NCI-H2081 (cell line): ENCODE measurements at places on chromosomes 7 and 10.
A peak's percentile ranks its signal among the peaks of the same experiment; 100 is the strongest.

- no peak for DNase-seq
These were observed 155.9 kb downstream of the FGFR2 start for GRCh38 chr10:121442086-121442935.

- DNase-seq, result no peak
These were observed 638 bp downstream of the METTL27 start for GRCh38 chr7:73841689-73842066.

DNA sequence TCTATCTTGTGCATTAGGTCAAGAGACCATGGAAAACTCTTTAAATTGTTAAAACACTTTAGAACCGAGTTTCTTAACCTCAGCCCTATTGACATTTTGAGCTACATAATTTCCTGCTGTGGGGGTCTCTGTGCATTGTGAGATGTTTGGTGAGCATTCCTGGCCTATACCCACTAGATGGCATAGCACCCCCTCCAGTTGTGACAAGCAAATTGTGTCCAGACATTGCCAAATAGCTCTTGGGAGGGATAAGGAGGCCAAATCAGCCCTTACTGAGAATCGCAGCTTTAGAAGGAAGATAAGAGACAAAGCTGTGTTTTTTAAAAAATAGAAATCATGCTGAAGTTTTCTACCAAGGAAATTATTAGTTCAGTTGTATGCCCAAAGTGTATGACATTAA is 1158.5 kb upstream of the C7orf33 start:
- peak; percentile 61 for DNase-seq

GRCh38 chr7:104225451-104225850 is 17.6 kb upstream of the ORC5 start:
- no peak for DNase-seq

- DNase-seq, result no peak
These were observed 241.5 kb upstream of the PTER start for GRCh38 chr10:16195178-16195769.

GRCh38 chr10:77253147-77253545 is 384.5 kb downstream of the KCNMA1 start:
- no peak for DNase-seq

DNA sequence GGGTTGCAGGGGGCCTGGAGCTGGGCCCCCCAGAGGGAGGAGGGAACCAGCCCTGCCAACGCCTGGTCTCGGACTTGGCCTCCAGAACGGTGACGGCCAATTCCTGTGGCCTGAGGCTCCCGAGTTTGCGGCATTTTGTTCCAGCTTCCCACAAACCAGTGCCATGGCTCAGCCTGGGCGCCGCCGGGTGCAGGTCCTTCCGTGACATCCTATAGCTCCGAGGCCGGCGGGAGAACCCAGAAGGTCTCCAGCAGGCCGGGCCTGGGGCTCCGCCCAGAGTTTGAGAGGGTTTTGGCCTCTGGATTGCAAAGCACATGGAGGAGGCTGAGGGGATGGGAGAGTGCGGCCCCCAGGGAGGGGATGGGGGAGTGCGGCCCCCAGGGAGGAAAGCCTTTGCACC is 92.6 kb downstream of the UNCX start:
- DNase-seq, result no peak

GRCh38 chr7:92763636-92764423 is 72.5 kb downstream of the CDK6 start:
- DNase-seq, result peak; percentile 11

DNA sequence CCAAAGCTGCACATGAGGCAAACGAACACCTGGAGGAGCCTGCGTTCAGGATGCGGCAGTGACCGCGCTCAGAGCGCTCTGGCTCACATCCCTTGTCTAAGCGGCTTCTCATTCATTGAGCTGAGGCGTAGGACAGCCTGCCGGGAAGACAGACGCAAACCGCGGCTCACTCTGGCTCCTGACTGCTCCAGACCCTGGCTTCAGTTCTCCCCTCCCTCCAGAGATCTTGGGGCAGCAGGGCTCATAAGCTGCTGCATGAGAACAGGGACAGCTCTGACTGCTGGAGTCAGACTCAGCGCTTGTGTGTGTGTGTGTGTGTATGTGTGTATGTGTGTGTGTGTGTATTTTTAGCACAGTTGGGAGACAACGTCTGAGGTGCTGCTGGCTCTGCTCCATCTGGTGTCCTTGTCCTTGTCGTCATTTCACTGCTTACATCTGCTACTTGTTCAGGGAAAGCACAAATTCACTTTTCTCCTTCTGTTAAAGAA is 15.8 kb upstream of the LYZL2 start:
- no peak for DNase-seq

GRCh38 chr10:63208986-63209385 is 75.9 kb downstream of the NRBF2 start:
- DNase-seq, result no peak

DNA sequence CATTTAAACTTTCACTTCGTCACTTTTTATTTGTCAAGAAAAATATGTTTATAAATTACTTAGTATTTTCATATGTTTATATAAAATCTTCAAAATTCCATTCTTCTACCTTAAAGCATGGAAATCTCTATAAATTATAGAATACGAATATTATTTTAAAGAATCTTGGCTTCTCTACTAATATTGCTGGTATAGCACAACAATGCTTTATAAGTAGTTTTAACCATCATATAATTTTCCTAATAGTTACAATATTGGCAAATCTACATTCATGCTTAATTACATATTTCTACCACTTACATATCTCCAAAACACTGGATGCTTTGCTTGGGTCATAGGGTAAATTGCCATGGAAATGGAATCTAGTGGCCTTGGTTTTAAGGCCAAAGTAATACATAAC is 21.1 kb upstream of the ARMC3 start:
- no peak for DNase-seq

DNA sequence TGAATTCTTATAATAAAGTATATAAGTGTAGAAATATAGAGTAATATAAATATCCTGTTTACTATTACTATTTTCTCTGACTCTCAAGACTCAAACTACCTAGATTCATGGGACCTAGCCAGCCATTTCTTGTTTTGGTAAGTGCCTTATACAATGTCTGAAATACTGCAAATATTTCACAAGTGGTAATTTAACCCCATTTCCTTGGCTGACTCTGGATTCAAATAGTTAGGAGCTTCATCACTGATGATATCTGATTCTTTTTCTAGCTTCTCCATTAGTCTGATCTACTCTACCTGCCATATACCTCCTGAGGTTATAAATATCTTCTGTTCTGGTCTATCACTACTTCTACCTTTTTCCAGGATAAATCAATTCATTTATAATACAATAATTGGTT is 6.4 kb upstream of the RALA start:
- no peak for DNase-seq

GRCh38 chr10:26557641-26558014 is 119.5 kb downstream of the APBB1IP start:
- no peak for DNase-seq

GRCh38 chr10:112952282-112953173 is 2.5 kb downstream of the TCF7L2 start:
- no peak for DNase-seq

DNA sequence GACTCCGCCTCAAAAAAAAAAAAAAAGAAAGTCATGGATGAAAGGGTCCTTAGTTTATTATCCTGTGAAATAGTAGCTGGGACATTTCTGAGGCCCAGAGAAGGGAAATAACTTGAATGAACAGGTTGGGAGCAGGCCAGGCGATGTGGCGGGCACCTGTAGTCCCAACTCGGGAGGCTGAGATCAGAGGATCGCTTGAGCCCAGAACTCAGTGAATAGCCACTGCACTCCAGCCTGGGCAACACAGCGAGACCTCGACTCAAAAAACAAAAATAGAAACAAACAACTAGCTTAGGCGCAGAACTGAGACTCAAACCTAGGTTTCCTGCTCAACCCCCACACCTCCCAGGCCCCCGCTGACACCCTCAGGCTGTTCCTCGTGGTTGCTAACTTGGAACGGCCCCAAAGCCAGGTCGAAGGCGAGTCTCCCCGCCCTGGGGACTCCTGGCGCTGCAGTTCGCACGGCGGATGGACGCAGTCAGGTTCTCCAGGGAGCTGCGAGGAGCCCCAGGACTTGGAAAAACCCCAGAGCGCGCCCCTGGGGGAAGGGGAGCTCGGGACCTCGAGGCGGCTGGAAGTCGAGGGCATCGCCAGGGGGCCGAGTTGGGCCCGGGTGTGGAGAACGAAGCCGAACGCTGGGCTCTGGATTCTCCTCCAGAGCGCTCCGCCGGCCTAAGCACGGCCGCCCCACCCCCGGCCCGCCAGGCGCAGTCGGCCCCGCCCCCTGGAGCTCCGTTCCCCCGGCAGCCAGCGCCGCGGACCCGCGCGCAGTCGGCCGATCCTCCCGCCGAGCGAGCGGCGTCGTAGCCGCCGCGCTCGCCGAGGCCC is at the start of gene STOX1:
STOX1 (plus strand) TSS at position 768 of the 828 bp plus-strand sequence. CDS start 93 bp downstream, outside the sequence.
- DNase-seq, result peak; percentile 52

DNA sequence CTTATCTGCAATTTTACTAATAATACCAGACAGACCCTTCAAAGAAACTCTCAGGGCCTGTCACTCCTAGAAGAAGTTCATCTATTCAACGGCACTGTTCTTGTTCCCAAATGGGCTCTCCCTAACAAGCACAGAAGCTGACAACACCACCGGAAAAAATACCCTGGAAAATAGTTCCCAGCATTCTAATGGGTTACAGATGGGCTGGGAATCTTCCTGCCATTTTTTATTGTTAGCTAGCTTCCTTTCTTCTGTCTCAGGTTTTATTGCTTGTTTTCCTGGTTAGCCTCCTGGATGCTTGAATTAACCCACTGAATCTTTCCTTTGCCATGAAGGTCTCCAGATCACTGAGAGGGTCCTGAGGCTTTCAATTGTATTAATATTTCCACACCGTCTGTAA is 689.8 kb upstream of the NRP1 start:
- DNase-seq, result no peak

DNA sequence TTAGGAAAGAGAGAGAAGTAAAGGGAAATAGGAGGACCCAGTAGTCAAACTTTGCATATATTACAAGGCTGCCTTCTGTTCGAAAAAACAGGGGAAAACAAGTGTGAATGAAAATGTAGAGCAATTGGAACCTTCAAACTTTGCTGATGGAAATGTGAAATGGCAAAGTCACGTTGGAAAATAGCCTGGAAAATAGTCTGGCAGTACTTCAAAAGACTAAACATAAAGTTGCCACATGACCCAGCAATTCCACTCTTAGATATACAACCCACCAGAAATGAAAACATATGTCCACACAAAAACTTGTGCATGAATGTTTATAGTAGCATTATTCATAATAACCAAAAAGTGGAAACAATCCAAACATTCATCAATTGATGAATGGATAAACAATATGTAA is 78.6 kb upstream of the IFRD1 start:
- no peak for DNase-seq

GRCh38 chr10:98331885-98332284 is 63.9 kb upstream of the LOXL4 start:
- DNase-seq, result no peak

DNA sequence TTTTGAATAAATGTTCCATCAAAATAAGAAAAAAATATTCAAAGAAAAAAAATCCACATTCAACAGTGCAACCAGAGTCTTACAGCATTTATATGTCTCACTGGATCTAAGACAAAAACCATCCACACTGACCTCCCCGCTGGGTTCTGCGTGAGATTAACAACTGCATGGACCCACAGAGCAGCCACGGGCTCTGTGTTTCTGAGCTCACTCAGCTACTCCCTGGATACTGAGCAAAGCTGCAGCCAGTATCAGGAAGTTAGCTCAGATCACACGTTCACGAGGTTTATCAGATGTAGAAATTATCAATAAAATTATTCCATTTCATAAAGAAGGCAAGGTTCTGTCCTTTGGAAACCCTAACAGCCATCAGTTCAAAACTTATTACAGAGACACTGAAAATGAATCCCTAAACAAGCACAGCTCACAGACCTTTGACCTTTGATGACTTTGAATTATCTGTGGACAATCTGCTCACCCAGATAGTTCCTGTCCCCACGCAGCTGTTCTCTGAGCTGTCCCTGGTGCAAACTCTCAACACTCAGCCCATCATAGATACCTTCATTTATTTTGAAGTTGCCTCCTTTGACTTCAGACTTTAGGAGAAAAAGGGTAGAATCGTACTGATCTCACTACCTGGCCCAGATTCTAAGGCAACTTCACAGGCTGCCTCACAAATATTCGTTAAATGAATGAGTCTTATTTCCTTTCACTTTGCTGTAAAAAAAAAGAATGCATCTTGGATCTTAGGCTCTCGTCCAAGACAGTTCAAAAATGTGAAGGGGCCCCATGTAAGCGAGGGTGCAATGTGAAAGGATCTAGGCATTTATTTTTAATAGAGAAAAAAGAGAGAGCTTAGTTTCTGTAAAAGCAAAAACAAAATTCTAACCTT is 67.7 kb upstream of the SVIL start:
- DNase-seq, result no peak

DNA sequence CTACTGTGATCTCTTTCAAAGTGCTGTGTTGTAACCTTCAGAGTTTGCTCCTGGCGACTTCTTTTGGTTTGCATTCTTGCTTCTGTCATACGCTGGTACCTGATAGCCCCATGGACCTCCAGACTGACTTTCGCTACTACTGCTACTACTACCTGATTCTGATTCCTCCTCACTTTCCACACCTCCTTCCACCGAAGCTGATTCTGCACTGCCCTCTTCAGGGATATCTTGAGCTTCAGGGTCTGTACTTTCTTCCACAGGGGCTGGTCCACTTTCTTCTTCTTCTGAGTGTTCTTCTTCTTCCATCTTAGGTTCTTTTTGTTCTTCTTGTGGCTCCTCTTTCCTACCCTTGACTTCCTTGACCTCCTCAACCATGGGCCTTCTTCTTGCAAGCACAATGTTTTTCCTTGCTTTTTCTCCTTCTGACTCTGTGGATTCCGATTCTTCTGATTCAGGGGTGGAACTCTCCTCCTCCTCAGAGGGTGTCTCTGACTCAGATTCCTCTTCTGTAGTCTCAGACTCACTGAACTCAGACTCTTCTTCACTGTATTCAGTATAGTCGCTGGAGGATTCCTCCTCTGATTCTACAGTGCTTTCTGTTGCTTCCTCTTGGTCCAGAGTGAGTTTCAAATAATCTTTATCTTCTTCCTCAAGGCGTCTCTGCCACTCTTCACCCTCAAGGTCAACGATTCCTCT is 992.2 kb downstream of the PCDH15 start:
- no peak for DNase-seq

DNA sequence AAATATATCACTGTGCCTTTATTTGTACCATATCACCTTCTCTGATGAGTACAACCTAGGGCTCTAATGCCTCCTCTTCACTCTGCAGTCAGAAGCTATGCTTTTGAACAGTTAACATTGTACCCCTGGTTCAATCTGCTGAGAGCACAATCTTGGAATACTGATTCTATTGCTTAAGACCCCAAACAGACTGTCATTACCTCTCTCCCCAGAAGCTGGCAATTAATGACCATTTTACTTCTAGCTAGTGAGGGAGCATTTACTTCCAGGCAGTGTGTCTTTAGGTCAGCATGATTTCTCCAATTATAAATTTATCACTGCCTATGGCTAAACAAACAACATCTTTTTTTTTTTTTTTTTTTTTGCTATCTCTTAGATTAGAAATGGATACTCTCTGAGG is 36.0 kb upstream of the SPOCK2 start:
- no peak for DNase-seq

GRCh38 chr7:157228864-157229422 is 90.2 kb downstream of the UBE3C start:
- DNase-seq, result peak; percentile 39

DNA sequence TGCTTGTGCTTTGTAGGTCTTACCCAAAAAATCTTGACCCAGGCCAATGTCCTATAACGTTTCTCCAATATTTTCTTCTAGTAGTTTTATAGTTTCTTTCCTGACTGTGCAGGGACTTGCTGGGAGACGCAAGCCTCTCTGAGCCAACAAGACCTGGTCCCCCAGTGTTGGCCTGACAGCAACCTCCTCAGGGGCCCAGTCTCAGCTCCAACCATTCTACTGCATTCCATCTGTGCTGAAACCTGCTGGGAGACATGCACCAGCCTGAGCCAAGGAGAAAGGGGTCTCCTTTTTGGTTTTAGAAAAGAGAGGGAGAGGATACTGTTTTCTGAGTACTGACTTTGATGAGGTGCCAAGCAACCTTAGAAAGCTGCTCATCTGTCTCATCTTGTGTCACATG is 251.4 kb downstream of the PRKG1 start:
- DNase-seq, result no peak
